ENCODE measurements at places on chromosomes 1 and 21.

DNA sequence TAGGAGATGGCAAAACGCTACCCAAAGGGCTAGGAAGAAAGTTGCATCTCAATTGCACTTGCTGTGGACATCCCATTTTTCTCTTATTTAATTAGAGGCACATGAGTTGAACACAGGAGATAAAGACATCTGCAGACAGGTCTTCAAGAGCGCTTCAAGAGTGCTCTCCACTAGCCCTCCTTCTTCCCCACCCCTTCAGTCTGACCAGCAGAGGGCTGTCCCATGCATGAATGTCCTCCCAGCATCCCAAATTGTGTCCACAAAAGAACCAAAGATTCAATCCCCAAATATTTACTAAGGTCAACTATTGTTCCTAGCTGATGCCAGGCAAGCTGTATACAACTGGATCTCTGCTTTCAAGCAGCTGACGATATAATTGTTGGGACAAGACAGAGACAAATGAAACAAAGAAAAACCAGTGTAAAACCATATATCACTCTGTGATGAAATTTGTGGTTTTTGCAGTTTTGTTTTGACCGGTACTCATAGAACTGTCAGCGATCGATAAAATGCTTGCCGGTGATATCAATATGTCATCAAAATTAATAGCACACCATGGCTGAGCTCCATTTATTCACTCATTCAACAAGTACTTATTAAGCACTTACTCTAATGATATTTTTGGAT is 174.2 kb downstream of the TNR start:
- DNase-seq: no peak

- DNase-seq: no peak
Measured at GRCh38 chr1:14971221-14971620, 182.3 kb upstream of the TMEM51 start.

GRCh38 chr1:93448292-93448982 is 519 bp downstream of the FNBP1L start:
- peak; percentile 48 for DNase-seq

- DNase-seq: no peak
Measured at GRCh38 chr1:151871284-151872030, 17.9 kb upstream of the THEM5 start.

- peak; percentile 91 for DNase-seq
Measured at GRCh38 chr1:223720971-223721591, 8.7 kb downstream of the CAPN2 start.

DNA sequence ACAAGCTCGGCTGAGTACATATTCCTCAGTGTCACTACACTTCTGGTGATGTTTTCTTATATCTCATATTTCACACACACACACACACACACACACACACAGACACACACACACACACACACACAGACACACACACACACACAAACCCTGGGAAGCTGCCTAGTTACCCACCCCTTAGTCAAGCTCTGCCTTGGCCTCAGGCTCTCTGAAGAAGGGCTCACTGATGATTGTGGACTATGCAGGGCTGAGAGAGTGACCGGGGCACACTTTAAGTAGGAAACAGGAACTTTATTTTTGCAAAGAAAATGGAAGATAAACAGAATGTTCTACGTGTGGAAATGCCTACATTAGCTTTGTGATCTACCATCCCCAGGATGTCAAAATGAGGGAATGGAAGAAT is 19.2 kb upstream of the LCE2D start:
- no peak for DNase-seq

GRCh38 chr1:53959664-53960250 is 13.6 kb downstream of the LRRC42 start:
- peak; percentile 35 for DNase-seq

- peak; percentile 14 for DNase-seq
Measured at GRCh38 chr1:23742670-23743286, 493 bp upstream of the ELOA start.

GRCh38 chr1:232556351-232556750 is 73.6 kb downstream of the SIPA1L2 start:
- DNase-seq: no peak

DNA sequence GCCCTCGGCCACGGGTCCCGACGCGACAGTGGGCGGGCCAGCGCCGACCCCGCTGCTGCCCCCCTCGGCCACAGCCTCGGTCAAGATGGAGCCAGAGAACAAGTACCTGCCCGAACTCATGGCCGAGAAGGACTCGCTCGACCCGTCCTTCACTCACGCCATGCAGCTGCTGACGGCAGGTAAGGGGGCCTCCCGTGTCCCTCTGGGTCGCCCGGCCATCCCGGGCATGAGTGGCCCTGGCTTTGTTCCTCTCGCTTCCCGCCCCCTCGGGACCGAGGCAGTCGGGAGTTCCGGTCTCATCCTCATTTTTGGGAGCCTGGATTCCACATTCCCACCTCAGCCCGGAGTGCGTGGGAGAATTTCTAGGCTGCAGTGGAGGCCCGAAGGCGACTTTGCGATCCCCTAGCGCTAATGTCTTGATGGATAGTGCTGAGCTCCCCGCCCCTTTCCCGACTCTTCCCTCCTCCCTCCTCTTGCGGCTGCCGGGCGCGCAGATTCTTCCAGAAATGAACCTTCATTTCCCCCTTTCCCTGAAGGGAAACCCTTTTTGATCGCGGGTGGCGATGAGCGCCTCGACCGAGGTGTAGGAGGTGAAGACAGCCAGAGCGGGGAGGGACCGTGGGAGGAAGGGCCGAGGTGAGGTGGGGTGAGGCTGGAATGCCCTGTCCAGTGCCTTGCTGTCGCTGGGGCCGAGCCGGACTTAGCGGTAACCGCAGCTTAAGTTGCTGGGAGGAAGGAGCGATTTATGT is 705 bp downstream of the KHDRBS1 start:
- DNase-seq: peak; percentile 65

GRCh38 chr1:247906504-247907047 is 11.2 kb downstream of the OR2W3 start:
- DNase-seq: peak; percentile 3
